Activated CD4-positive, alpha-beta memory T cell treated with anti-CD3 and anti-CD28 coated beads for 36 hours (primary cell): ENCODE measurements at places on chromosomes 5 and 9. TPM values are rescaled to one million over a fixed set of nuclear protein-coding genes. Genes with fewer than 3 reads are reported as not detected.

DNA sequence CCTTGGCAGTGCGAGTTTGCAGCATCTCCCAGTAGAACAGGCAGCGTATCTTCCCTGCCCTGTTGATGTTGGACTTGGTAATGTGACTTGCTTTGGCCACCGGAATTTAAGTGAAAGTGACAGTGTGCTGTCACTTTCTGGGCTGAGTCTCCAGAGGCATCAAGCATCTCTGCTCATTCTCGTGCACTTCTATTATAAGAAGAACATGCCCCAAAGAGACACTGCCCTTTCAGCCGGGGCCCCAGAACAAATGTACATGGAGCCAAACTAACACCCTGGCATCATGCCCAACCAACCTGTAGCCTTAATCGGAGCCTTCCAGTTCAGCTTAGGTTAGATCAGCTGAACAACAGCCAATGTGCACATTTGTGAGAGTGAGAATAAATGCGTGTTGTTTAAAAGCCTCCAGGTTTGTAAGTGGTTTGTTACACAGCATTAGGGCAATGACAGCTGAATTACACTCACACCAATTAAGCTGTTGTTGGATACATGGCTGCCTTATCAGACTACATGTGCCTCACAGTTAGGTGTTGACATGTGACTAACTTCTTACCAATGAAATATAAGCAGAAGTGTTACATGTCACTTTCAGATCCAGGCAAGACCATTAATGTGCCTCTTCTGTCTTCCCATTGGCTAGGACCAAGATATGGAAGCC is 22.1 kb upstream of the FRMD3 start:
- no peaks in the 10 kb centered on the region for H3K27me3 ChIP-seq
- H3K36me3 ChIP-seq = peaks cover 3% of the 10 kb centered on the region
- no peak overlapping the region for H3K4me3 ChIP-seq
- no peak overlapping the region for H3K27ac ChIP-seq
- no peaks in the 10 kb centered on the region for H3K4me1 ChIP-seq
- no peak for DNase-seq

DNA sequence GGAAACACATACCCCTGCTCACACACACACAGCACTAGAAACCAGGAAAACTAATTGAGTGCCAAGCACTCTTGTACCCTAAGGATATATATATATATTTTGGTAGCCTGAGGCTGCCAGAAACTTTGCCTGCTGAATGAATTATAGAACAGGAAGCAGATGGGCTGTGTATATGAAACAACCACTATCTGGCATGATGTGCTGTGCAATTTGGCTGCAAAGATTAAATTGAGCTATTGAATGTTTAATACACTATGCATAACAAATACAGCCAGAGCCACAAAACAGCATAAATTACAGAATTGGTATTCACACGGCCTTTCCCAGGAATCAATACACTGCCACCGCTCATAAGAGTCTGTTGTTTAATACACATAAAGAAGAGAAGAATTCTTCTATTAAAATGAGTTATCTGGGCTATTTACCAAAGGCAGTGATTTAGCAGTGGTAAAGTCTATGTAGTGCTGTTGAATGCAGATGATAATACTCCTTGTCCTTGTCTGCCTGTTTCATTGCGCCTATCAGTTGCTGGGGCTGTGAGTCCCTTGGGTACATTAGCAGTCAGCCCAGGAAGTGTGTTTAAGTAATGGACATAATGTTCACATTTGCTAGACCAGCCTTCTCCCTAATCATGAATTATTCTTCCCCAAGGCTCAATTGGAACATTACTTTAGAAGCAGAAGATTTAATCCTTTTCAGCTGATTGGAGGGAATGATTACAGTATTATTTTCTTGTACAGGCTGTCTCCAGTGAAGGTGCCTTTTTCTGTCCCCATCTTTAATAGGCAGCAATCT is 294.3 kb downstream of the TLE1 start:
- H3K27me3 ChIP-seq = no peaks in the 10 kb centered on the region
- H3K36me3 ChIP-seq = no peaks in the 10 kb centered on the region
- no peak overlapping the region for H3K4me3 ChIP-seq
- H3K27ac ChIP-seq = no peak overlapping the region
- no peaks in the 10 kb centered on the region for H3K4me1 ChIP-seq

Gene BSPRY
- total RNA-seq = 7.6 TPM

DNA sequence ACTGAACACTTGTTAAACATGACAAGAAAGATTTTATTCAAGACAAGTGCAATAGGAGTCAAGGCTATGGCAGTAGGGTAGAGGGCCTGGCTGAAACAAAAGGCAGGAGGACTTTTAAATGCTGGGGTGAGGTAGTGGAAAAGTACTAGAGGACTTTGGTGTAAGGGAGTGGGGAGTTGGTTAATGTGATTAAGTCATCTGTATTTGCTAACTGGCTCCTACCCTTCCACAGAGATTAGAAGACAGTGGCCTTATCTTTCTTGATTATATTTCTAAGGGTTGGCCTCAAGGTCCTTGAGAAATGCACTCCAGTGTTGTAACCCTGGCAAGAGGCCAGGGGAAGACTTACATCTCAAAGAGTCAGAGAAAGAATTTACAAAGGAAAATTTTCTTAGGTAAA is 160.2 kb upstream of the FTMT start:
- no peak overlapping the region for H3K4me3 ChIP-seq
- DNase-seq = no peak
- no peaks in the 10 kb centered on the region for H3K4me1 ChIP-seq
- no peak overlapping the region for H3K27ac ChIP-seq
- no peaks in the 10 kb centered on the region for H3K27me3 ChIP-seq
- no peaks in the 10 kb centered on the region for H3K36me3 ChIP-seq

Gene AGPAT2
- total RNA-seq = 16.3 TPM

DNA sequence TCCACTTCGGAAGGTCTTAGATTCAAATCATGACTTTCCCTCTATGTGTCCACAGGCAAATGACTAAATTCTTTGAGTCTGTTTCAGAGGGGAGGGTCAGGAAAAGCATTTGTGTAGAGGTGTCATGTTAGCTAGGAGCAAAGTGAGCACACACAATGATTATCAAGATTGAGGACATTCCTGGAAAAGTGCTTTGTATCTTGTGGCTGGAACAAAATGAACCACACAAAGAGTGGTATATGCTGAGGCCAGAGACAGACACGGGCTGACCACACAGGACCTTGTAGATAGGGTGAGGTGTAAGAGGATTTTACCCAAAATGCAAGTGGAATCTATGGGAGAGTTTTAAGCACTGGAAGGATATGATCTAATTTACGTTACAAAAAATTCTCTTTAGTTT is 245.3 kb upstream of the NMUR2 start:
- no peaks in the 10 kb centered on the region for H3K4me1 ChIP-seq
- no peak for DNase-seq
- no peak overlapping the region for H3K27ac ChIP-seq
- H3K27me3 ChIP-seq = no peaks in the 10 kb centered on the region
- no peaks in the 10 kb centered on the region for H3K36me3 ChIP-seq
